ENCODE measurements at places on chromosomes 6 and 20.

DNA sequence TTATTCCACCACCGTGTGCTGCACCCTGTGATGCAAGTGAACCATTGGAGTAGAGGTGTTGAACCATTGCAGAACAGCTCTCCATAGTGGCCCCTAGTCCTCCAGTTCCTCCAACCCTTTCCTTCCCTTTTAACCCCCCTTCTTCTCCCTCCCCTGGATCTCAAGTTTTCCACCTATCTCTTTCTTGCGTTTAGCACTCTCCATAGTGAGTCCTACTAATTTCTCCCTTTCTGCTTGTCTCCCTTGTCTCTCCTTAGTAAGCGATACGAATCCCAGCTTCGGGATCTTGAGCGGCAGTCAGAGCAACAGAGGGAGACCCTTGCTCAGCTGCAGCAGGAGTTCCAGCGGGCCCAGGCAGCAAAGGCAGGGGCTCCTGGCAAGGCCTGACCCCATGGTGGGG lies 1.1 kb downstream of the PFDN6 start:
- no peak for DNase-seq

GRCh38 chr20:610130-611046 lies at the start of gene TCF15:
TCF15 (minus strand) TSS chr20:610309; CDS start chr20:610237, 72 bp downstream.
- DNase-seq = no peak

GRCh38 chr6:72290620-72291019 lies 331.2 kb upstream of the KCNQ5 start:
- no peak for DNase-seq

DNA sequence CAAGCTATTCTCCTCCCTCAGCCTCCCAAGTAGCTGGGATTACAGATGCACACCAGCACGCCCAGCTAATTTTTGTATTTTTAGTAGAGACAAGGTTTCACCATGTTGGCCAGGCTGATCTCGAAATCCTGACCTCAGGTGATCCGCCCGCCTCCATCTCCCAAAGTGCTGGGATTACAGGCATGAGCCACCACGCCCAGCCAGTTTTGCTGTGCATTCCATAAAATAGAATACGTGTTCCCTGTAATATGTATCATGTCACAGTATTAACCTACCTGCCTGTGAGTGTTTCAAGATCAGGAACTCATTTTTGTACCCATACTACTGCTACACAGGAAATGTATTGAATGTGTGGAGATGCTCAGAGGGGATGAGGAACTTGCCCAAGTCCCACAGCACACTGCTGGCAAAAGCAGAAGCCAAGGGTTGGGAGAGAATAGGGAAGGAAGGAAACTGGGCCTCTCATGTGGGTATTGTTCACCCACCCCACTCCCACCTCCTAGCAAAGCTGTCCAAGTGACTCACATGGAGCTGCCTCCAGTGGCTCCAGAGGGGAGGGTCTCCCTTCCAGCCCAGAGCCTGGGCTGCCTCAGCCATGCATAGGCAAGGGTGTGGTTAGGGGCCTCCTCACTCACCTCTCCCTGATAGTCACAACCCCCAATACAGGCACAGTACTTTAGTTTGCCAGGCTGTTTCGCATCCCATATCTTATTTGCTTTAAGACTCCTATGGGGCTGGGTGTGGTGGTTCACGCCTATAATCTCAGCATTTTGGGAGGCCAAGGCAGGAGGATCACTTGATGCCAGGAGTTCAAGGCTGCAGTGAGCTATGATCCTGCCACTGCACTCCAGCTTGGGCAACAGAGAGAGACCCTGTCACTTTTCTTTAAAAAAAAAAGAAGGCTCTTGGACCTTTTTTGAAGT lies 9.4 kb downstream of the HM13 start:
- DNase-seq = no peak

DNA sequence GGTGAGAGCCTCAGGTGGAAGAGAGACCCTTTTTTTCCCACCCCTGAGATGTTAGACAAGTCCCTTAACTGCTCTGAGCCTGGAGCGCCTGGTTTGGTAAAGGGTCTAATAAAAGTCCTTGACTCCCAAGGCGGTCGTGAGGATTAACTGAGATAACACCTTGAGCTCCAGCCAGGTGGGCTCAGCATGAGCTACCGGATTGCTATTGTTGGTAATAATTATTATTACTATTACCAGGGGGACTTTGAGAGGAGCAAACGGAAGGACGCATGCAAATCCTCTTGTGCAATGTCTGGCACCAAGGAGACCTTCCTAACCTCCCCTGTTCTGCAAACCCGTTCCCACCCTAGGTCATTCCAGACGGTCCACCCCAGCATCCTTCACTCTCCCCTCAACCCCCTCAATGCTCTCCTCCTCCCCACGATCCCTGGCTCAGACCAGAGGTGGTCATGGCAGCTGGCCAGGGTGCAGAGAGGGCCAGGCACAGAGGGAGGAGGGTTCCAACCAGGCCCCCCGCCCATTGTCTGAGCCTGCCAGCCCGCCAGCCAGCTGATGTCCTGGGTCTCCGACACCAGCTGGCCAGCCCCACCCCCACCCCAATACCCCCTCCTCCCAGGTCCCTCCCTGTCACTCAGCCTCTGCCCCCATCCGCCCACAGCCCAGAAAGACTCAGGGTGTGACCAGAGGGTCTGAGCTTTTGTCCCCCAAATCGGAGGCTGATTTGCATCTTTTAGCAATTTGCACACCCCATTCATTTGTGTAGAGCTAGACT lies 14.3 kb upstream of the CBFA2T2 start:
- no peak for DNase-seq

GRCh38 chr20:32535953-32536823 lies 48.9 kb downstream of the NOL4L start:
- peak; percentile 66 for DNase-seq

GRCh38 chr6:151679081-151679480 lies 128.4 kb upstream of the ESR1 start:
- peak; percentile 17 for DNase-seq

DNA sequence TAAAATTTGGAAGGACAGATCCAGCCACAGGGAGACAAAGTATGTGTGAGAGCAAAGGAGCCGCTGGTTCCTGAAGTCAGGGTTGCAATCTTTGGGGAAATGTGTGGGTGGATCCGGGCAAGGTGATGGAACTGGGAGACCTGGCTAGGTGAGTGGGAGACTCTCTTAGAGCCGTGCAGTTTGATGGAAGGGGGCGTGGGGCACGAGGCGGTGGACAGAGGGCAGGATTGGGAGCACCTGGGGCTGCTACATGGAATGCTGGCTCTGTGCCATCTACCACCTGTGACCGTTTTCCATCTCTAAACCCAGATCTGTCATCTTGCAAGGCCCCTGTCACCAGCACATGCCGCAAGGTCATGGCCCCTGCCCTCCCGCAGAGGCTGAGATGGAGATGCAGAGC lies 268.4 kb downstream of the SMOC2 start:
- no peak for DNase-seq

DNA sequence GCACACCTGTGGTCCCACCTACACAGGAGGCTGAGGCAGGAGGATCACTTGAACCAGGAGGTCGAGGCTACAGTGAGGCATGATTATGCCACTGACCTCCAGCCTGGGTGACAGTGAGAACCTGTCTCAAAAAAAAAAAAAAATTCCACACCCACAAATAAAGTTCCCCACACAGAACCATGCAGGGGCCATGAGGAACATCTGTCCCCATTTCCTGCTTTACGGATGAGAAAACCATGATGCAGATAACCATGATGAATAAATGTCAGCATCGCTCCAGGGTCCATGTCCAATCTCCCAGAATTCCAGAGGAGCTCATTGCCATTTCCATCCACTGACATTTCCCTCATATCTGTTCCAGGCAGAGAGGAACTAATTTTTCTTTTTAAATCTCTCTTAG lies 16.9 kb upstream of the AGPAT4 start:
- no peak for DNase-seq

- no peak for DNase-seq
Measured at GRCh38 chr20:52926505-52926904, 45.7 kb upstream of the TSHZ2 start.

GRCh38 chr6:41367700-41368099 lies 32.3 kb downstream of the NCR2 start:
- no peak for DNase-seq

- no peak for DNase-seq
Measured at GRCh38 chr6:33790379-33790778, 1.4 kb upstream of the LEMD2 start.

- DNase-seq = no peak
Measured at GRCh38 chr20:49460916-49461315, 21.6 kb downstream of the KCNB1 start.

- DNase-seq = no peak
Measured at GRCh38 chr20:38975539-38976120, 13.5 kb downstream of the DHX35 start.

GRCh38 chr6:25973923-25974555 lies 11.4 kb downstream of the TRIM38 start:
- DNase-seq = no peak

DNA sequence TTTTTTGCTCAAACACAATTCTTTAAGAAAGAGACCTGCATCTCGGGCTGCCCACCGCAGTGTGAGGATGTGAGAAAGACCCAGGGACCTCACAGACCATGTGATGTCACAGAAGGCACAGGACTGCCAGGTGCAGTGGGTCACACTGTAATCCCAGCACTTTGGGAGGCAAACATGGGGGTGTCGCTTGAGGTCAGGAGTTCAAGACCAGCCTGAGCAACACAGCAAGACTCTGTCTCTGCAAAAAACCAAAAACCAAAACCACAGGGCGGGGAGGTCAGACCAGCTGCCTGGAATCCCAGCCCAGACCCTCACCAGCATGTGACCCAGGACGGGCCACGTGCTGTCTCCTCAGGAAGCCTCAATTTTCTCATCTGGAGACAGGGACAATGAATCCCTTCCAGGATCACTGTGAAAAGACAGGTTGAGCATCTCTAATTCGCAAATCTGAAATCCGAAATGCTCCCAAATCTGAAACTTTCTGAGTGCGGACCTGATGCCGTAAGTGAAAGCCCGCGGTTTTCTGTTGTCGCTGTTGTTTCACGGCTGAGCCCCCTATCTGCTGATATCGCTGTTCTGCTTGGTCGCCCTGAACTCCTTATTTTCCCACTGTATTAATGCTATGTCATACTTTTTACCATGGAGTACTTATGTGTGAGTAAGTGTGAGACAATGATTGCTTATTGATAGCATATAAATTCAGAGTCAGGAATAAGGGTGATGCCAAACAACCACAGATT lies 159.5 kb upstream of the PTPN1 start:
- no peak for DNase-seq

- no peak for DNase-seq
Measured at GRCh38 chr6:169424821-169425240, 171.2 kb upstream of the THBS2 start.

GRCh38 chr6:4316867-4317400 lies 181.6 kb upstream of the ECI2 start:
- no peak for DNase-seq

DNA sequence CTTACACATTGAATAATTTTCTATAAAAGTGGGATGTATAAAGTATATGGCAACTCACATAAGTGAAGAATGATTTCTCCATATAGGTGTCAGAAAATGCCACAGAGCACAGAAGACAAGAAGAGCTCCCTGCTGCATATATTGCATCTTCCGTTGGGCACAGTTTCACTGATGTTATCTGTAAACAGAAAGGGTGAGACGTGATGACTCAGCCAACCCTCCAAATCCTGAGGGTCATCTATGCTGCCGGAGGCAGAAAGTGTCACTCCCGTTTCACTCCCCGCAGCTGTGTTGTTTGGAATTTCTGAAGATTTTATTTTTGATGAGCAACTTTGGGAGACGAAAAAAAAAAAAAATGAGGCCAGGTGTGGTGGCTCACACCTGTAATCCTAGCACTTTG lies 644.1 kb downstream of the C6orf118 start:
- no peak for DNase-seq

- no peak for DNase-seq
Measured at GRCh38 chr20:8523684-8524083, 391.6 kb downstream of the PLCB1 start.

DNA sequence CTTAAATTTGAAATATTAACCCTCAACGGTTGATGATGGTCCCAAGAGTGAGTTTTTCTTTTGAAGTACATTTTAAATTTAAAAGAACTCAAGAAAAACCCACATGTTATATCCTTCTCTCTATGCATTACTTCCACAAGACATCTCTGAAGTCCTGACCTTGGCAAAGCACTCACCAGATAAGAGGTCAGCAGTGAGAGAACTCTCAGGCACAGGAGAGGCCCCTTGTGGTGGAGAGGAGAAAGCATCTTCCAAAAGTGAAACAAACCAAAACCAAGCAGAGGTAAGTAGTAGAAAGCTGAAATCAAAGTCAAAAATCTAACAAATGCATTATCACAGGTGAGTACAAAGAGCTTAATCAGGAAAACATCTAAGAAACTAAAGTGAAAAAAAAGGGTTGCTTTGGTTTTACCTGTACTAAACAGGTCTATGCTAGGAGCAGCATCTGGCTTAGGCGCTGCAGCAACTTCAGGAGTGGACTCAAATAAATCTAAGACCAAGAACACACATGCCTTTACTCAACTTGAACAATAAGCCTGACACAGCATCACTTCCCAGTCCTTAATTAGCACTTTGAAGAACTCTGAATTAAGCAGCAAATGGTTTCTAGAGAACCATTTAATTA lies 80.5 kb downstream of the PRSS35 start:
- DNase-seq = no peak

GRCh38 chr20:34165018-34165619 lies 53.1 kb upstream of the EIF2S2 start:
- DNase-seq = no peak

GRCh38 chr6:102907181-102907580 lies 1513.7 kb downstream of the GRIK2 start:
- DNase-seq = no peak

DNA sequence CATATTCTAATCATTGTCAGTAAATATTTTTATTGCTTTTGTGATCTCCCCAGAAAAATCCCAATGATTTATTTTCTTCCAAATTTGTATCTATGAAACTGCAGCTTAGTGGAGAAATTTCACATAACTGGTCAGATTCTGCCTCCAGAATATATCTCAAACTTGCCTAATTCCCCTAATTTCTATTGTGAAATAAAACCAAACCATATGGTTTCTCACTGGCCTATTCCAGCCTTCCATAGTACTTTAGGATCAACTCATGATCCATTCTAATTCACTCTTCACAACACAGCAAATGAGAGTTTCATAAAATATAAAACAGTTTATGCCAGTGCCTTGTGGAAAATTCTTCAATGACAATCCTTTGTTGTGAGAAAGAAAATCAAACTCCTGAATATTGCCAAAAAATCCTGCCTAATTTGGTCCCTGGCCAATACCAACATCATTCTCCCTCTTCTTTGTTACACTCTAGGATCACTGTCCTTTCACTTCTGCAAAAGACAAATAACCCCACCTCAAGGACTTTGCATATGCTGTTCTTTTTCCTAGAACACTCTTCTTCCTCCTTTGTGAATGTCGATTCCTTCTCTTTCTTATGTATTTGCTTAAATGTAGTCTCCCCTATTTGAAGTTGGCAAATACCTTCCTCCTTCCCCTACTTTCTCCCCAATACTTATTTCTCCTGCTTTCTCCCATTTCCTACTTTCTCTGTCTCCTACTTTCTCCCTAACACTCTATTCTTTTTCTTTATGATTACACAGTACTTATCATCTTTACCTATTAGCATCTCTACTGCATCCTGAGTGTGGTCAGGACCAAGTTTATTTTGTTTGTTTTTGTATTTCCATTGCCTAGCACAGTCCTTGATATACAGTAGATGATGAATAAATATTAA lies 587.5 kb downstream of the RFPL4B start:
- DNase-seq = no peak

GRCh38 chr20:22070610-22071058 lies 365.2 kb downstream of the PAX1 start:
- no peak for DNase-seq

- DNase-seq = no peak
Measured at GRCh38 chr20:45888681-45889080, 1.3 kb upstream of the SPATA25 start.

GRCh38 chr20:44056010-44056698 lies 130.8 kb downstream of the JPH2 start:
- DNase-seq = no peak

GRCh38 chr20:4972506-4973251 lies 28.6 kb downstream of the SLC23A2 start:
- no peak for DNase-seq
